ENCODE measurements at places on chromosomes 6 and 20. TPM values are rescaled to one million over a fixed set of nuclear protein-coding genes. Genes with fewer than 3 reads are reported as not detected.

The LAMA5 gene
- 272 TPM for total RNA-seq

The PRPH2 gene
- 0.27 TPM for total RNA-seq

The PREP gene
- total RNA-seq: 54.5 TPM

The KATNA1 gene
- 12.8 TPM for total RNA-seq

The SLC16A10 gene
- total RNA-seq: 12.5 TPM

The C6orf15 gene
- 0.51 TPM for total RNA-seq

The NRSN1 gene
- total RNA-seq: not detected

The RBPJL gene
- not detected for total RNA-seq

The HLA-G gene
- total RNA-seq: 1.8 TPM

The SRMS gene
- 1.6 TPM for total RNA-seq

The GGTLC1 gene
- total RNA-seq: not detected

The TMEM170B gene
- total RNA-seq: 5.7 TPM

The TOX2 gene
- 52.8 TPM for total RNA-seq

The OR2J3 gene
- 0.09 TPM for total RNA-seq

The TGM3 gene
- total RNA-seq: 0.23 TPM

The COL12A1 gene
- total RNA-seq: 8.6 TPM

The SERPINB6 gene
- 202 TPM for total RNA-seq

The LRRC1 gene
- total RNA-seq: 25.6 TPM

The LAMA2 gene
- 10.1 TPM for total RNA-seq

The ASIP gene
- total RNA-seq: not detected

The MACROD2 gene
- total RNA-seq: 8.0 TPM

The CALHM4 gene
- total RNA-seq: 0.57 TPM

The MED23 gene
- 39.3 TPM for total RNA-seq

The ZNF391 gene
- 5.6 TPM for total RNA-seq

The CCN6 gene
- 0.62 TPM for total RNA-seq

The C20orf96 gene
- total RNA-seq: 4.7 TPM

The C20orf144 gene
- total RNA-seq: 0.14 TPM

The VSX1 gene
- total RNA-seq: not detected

The IMPG1 gene
- total RNA-seq: not detected

The ARMC12 gene
- total RNA-seq: 1.7 TPM

The VSTM2L gene
- total RNA-seq: 69.5 TPM

The PGBD1 gene
- 4.6 TPM for total RNA-seq

The GTSF1L gene
- total RNA-seq: not detected

The POU5F1 gene
- 21.5 TPM for total RNA-seq

The TREM2 gene
- total RNA-seq: 8.1 TPM

The ENPP4 gene
- total RNA-seq: 16.9 TPM

The C6orf141 gene
- 2.2 TPM for total RNA-seq

The CALHM5 gene
- 0.32 TPM for total RNA-seq

The CALHM6 gene
- total RNA-seq: 6.3 TPM

The BPIFB6 gene
- total RNA-seq: not detected

The POPDC3 gene
- 2.3 TPM for total RNA-seq

The BLOC1S5 gene
- 13.0 TPM for total RNA-seq

The LAMP5 gene
- total RNA-seq: 0.14 TPM

The ADGRB3 gene
- 3.1 TPM for total RNA-seq
